EH (cell line): ENCODE measurements at places on chromosomes 5 and 9.

GRCh38 chr9:36911601-36912412 is 122.3 kb downstream of the PAX5 start:
- DNase-seq = no peak

GRCh38 chr5:74953937-74954720 is 87.9 kb upstream of the FAM169A start:
- DNase-seq = peak; percentile 86

- no peak for DNase-seq
These were observed 63.6 kb upstream of the PSD2 start for GRCh38 chr5:139732019-139732418.

DNA sequence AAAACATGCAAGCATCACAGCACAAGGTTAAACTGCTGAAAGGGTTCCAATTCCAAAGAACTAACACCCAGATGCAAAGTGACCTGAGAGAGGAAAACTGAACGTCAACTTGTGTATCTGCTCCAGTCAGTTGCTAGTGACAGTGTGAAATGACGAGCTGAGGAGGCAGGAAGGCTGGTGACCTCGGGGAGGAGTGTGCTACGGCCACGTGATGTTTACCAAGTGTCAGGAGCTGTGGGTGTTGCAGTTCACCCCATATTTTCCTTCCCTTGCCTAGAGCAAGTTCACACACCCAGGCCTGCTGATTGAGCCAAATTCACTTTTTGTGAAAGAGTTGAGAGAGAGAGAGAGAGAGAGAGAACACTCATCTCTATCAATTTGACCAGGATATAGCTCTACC is 231.6 kb upstream of the ANKH start:
- no peak for DNase-seq

DNA sequence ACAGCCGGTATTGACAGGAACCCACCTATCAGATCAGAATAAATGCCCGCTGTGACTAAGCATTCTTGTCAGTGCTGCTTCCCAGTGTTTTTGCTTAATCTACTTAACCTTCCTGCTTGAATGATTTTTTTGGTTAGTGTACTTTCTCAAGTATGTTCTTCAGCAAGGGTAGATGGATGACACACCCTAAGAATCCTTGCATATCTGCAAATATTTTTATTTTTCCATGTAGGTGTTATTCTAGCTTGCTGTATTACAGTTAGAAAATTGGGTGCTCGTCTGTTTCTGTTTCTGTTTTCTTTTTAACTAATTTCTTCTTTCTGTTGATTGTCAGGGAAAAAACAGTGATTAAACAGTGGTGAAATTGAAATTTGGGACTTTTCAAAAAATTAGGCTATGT is 64.5 kb downstream of the SEC61B start:
- no peak for DNase-seq

DNA sequence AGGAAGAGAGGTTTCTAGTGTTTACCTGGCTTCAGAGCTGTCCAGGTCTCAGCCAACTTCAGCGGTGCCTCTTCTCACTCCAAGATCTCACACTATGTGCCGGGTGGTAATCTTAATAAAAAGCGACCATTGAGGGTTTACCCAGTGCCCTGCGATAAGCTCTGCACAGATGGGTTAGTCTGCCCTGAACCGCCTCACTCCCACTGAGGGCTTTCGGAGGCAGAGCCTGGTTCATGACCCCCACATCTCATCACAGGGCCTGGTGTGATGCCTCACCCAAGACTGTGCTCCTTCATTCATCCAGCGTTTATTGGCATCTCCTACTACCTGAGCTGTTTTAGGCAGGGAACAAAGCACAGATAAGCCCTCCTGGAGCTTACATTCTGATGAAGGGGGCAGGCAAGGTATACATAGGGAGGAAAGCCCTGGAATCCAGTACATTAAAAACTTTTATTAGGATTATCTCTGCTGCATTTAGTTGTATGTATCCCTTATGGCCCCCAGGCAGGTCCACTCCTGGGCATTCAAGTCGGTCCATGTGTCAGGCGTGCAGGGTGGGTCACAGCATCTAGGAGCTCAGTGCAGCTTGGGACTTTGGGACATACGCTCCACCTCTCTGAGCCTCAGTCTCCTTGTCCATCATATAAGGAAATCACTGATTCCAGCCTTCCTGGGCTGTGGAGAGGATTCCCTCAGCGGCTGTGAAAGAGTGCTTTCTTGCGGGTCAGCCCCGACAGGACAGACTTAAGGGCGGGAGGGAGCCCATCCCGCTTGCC is 613 bp upstream of the COL15A1 start:
- no peak for DNase-seq

DNA sequence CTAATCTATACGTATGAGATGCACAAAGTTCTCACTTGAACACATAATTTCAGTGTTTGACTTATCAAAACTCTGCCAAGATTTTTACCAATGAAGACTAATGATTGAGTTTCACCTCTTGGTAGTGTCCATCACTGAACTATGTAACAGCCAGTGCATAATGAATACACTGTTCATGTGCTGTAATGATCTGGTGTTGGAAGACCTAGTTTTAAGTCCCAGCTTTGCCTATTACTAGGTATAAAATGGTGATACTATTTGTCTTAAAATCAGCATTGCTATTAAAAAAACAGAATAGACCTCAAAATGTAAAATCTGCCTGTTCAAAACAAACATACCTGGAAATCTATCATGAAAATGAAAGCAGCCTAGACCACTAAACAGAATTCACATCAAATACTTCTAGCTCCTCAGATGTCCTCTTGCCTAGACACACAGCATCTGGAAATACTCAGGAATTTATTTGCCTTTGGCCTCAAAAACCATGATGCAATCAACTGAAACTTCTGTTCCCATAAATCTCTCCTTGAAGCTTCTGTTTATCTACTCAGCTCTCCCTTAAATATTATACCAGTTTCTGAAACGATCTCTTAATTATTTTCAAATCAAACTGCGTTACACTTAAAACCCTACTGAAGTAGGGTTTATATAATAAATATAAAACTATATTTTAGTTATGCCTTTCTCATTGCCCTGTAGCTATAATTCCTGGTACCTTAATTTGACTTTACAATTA is 38.1 kb downstream of the MRPS27 start:
- peak; percentile 92 for DNase-seq

DNA sequence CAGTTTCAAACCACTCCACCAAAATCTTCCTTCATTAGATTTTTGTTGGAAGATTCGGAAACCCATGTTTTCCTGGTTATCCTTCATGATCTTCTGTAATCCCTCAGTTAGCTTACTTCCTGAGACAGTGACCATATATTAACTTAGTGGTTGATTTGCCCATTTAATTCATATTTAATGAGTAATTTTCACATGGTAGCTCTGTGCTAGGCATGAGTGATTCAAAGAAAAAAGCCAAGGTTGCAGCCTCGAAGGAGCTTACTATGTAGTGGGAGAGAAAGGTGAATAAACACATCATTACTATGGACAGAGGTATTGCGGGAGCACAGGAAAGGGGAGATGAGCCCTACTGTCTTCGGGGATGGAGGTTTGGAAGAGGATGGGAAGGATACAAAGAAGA is 158.5 kb downstream of the TLE1 start:
- no peak for DNase-seq

DNA sequence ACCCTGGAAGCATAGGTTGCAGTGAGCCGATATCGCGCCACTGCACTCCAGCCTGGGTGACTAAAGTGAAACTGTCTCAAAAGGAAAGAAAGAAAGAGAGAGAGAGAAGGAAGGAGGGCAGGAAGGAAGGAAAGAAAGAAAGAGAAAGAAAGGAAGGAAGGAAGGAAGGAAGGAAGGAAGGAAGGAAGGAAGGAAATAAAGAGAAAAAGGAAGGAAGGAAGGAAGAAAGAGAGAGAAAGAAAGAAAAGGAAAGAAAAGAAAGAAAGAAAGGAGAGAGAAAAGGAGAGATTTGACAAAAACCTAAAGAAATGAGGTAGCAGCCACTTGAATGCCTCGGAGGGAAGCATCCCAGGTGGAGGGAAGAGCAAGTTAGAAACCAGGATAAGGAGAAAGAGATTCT is 44.6 kb downstream of the MSX2 start:
- DNase-seq = no peak

DNA sequence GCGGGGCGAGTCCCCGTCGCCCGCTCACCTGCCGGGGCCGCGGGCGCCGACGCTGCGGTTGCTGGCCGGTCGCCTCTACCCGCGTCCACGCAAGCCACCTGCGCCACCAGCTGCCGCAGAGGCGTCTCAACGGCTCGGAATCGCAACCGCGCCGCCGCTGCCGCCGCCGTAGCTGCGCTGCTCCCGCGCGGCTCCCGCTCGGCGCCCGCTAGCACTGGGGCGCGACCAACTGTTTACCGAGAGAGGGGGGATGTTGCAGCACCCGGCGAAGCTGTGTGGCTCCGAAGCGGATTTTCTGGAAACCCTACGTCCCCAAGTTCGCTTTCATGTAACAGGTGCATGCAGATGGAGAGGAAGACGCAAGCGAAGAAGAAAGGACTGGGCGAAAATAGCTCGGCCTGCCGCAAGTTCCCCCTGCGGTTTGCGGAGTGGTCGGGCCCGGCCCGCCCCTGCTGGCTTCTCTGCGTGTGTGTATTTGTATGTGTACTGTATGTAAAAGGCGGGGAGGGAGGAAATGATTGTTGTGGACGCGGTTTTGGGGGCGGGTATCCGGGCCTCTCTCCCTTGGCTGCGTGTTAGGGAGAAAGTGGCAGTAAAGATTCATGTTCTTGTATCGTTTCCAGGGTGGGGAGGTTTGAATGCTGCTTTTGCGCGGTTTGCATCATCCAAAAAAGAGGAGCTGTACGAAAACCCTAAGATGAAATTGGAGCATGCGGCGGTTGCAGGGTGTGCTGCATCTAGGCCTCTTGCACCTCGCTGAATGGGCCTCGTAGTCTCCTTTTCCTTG is at the start of gene PSIP1:
PSIP1 (minus strand) TSS at position 182 of the 787 bp plus-strand sequence. CDS start 782 bp downstream, outside the sequence.
- DNase-seq = peak; percentile 75

- DNase-seq = no peak
These were observed 88.3 kb downstream of the NSUN2 start for GRCh38 chr5:6544561-6544935.

DNA sequence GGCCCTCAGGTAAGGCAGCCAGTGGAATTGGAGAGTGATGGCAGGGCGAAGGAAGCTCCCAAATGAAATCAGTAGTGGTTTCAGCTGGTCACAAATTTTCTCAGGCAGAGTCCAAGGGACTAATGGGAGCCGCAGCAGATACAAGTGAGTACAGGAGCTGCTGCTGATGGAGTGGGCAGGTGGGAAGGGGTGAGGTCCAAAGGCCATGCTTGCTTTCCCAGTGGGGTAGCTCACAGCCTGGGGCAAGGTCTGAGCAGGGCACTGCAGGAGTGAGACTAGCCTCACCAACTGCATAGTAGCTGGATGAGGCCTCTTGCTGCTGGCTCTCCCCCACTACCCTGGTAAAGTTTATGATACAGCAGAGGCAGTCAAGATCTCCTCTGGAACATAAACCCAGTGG is 38.2 kb downstream of the MTAP start:
- DNase-seq = no peak

DNA sequence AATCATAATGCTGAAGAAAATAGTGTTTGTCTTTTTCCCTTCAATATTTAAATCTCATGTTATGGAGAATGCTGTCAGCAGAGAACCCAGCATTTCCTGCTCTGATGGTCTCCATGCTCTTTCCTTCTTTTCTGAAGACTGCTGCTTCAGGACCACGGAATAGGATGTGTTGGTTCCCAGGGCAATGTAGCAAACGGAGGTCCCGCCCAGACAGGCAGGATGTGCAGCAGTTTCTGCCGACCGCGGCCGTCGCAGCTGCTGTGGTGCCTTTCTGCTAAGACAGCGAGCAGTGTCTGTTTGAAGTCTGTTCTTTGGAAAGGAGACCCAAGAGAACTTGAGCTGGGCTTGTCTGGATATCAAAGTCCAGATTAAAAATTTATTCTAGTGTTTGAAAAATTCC is 654.3 kb downstream of the CCDC171 start:
- DNase-seq = peak; percentile 71

- peak; percentile 13 for DNase-seq
These were observed 104.6 kb upstream of the FAM174A start for GRCh38 chr5:100430268-100431195.

DNA sequence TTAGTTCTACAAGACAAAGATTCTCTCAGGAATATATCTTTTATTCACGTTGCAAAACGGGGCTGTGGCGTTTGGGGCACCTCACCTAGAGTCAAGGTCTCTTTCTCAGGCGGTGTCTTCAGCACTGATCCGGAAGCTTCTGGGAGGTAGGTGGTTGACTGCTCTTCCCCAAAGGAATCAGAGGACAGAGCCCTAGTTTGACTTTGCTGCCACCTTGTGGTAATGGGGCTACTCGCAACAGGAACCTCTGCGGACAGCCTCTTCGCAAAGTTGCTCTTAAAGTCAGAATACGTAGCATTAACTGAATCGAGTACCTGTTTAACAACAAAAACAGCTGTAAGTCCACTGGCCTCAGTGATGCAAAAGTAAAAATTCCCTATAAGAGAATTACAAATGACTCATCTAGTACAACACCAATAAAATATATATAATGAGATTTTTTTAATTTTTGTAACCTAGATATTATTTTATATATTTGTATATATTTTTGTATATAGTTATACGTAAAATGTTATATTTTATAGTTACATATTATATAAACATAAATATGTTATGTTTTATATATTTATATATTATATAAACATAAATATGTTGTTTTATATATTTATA is 13.3 kb upstream of the GPX8 start:
- peak; percentile 87 for DNase-seq

DNA sequence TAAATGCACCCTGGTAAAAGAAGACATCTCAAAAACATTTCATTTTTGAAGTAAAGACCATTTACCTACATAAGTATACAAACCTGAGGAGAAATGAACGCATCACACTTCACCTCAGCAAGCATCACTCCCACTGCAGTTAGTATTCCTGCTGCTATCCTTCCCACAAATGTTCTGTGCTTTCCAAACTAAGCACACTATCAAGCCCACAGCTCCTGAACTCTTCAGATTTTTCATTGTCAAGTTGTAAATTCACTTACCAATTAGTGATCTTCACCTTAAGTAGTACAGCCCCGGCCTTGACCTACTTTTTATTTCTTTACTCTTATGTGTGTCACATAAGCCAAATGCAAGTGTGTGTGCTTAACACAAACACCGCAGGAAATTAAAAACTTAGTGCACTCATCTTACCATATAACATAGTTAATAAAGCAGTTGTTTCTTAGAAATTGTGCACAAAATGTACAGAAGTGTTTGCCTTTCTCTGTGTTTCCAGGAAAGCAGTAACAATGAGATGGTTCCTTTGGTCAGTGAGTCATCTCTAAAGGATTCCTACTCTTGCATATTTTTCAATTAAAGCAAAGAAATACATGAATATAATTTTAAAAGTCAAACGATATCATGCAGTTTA is 169.4 kb downstream of the APBA1 start:
- peak; percentile 50 for DNase-seq

- DNase-seq = peak; percentile 20
These were observed 338.4 kb downstream of the DNAH5 start for GRCh38 chr5:13606051-13606450.
